ENCODE measurements at places on chromosomes 3 and 15. TPM values are rescaled to one million over a fixed set of nuclear protein-coding genes. Genes with fewer than 3 reads are reported as not detected.

DNA sequence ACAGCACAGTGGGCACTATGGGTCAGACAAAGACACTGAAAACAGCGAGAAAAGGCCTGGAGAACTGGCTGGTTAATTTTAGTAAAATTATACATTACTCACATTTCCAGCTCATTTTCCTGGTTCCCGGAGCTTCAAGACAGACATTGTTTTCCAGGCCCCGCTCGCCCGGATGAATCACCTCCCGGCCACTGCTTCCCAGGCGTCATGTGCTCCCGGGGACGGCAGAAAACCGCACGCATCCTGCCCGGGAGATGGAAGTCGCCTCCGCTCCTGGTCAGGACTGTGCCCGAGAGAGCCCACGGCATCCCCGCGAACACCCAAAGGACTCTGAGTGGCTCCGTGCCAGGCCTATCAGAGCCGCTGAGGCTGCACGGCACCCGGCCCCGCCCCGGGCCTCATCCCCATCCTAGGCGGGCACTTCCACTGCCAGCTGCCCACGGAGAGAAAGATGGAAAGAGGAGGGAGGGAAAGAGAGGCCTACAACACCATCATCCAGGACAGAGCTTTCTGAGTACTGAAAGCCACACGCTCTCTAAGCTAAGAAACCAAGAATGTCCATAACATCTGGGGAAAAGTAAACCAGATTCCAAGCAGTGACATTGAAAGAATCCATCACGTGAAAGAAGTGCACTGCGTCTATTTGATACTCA lies 75.1 kb downstream of the VGLL4 start:
- no peak for DNase-seq

CYP8B1 gene
- total RNA-seq = not detected

KCNAB1 gene
- not detected for total RNA-seq

- no peak for DNase-seq
Observed at GRCh38 chr15:75314552-75315290, 21.1 kb upstream of the COMMD4 start.

- no peak for DNase-seq
Observed at GRCh38 chr3:43484926-43485488, 136.8 kb downstream of the ANO10 start.

DNA sequence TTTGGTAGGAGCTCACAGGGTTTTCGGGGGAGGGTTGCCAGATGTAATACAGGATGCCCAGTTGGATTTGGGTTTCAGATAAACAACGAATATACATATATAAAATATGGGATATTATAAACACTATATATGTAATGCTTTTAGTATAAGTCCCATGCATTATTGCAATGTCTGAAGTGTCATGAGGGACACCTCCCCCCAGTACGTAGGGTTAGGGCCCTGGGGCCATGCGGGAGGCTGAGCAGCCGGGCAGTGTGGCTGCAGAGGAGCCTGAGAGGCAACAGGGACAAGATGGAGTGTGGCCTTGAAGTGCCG lies 148.9 kb downstream of the SMAD6 start:
- no peak for DNase-seq

C3orf22 gene
- not detected for total RNA-seq

RGMA gene
- not detected for total RNA-seq

GRCh38 chr3:100103558-100104441 lies 10.5 kb downstream of the FILIP1L start:
- DNase-seq = peak; percentile 64

ST3GAL6 gene
- total RNA-seq = not detected

HHLA2 gene
- total RNA-seq = not detected

ADPRH gene
- 2.9 TPM for total RNA-seq

DNA sequence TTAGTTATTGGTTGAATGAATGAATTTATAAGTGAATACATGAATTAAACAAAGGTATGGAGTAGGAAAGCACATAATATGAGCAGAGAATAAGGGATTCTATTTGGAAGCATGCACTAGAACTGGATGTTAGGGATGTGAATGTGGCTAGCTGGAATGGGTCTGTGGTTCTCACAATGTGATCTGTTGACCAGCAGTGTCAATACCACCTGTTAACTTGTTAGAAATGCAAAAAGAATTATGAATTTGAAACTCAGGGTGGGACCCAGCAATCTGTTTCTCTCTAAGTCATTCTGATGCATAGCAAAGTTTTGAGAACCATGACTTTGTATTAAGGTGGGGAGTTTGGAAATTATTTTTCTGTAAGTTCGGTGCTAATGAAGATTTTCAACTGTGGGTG lies 41.0 kb upstream of the SATB1 start:
- DNase-seq = no peak

DNA sequence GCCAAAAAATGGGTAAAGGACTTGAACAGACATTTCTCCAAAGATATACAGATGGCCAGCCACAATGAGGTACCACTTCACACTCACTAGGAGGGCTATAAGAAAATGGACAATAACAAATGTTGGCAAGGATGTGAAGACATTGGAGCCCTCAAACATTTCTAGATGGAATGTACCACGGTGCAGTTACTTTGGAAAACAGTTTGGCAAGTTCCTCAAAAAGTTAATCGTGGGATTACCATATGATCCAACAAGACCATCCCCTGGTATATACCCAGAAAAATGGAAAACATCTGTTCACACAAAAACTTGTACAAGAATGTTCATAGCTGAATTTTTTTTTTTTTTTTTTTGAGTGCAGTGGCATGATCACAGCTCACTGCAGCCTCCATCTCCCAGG lies 15.9 kb upstream of the HRH1 start:
- no peak for DNase-seq

- no peak for DNase-seq
Observed at GRCh38 chr15:43879386-43880355, 52.9 kb downstream of the WDR76 start.

DNA sequence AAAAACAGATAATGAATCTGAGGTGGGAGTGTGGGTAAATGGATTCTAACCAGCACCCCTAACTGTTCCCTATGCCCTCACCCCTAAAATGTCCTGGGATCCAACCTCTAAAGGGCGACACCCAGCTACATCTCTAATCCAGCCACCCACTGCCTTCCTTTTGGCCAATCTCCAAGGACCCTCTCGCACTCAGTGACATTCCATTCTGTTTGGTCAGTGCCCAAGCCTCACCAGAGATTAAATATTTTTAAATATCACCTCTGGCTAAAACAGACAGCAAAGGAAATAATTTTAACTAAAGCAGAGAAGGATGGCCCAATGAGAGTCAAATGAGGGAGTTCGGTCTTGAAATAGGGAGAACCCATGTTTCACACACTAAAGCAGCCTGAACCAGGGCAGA lies 19.9 kb upstream of the SCN10A start:
- peak; percentile 22 for DNase-seq

DNA sequence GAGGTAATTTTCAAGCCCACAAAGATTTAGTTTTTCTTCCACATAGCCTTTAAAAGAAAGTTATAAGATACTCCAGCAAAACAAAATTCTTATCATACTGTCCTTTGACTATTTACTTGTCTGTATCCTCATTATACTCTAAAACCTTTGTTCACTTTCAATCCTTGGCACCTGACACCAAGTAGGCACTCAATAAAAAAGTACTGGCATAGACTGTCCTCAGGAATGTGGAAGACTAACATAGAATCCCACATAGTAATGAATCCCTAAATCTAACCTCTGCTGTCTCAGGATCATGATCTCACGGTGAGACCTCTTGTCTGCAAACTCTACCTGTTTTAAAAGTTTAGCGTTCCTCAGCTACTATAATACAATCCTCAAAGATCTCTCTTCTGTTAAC lies 21.6 kb downstream of the PHC3 start:
- no peak for DNase-seq

PP2D1 gene
- not detected for total RNA-seq

TNIK gene
- not detected for total RNA-seq

EHHADH gene
- total RNA-seq = not detected

GRCh38 chr3:11513817-11514135 lies 129.9 kb downstream of the VGLL4 start:
- no peak for DNase-seq

Data from Karpas-422 (cell line).